ENCODE measurements at places on chromosomes 2 and 18. TPM values are rescaled to one million over a fixed set of nuclear protein-coding genes. Genes with fewer than 3 reads are reported as not detected.

The C2orf66 gene
- total RNA-seq = not detected

The SMYD1 gene
- 0.77 TPM for total RNA-seq

The ANKRD39 gene
- total RNA-seq = 6.0 TPM

The LRP1B gene
- 0.12 TPM for total RNA-seq

The TMEM198 gene
- 1.9 TPM for total RNA-seq

The ANKRD62 gene
- not detected for total RNA-seq

The DYNAP gene
- total RNA-seq = not detected

The NT5DC4 gene
- total RNA-seq = not detected

The DSG4 gene
- not detected for total RNA-seq

The OR6B2 gene
- not detected for total RNA-seq

The MTERF4 gene
- 17.3 TPM for total RNA-seq

The SPATA3 gene
- not detected for total RNA-seq

The MYOM1 gene
- total RNA-seq = 3.0 TPM

The POTEJ gene
- total RNA-seq = not detected

The COL3A1 gene
- total RNA-seq = 8,532 TPM

The CSRNP3 gene
- total RNA-seq = 1.2 TPM

The C2orf72 gene
- total RNA-seq = 0.70 TPM

The ABCG8 gene
- total RNA-seq = not detected

The ANKRD12 gene
- 10.9 TPM for total RNA-seq

The GPR39 gene
- 0.94 TPM for total RNA-seq

The SMYD5 gene
- total RNA-seq = 10.0 TPM

The GALNT13 gene
- total RNA-seq = 0.09 TPM

The LAMA1 gene
- total RNA-seq = 19.0 TPM

The ZNF892 gene
- 2.8 TPM for total RNA-seq

The SLC5A7 gene
- not detected for total RNA-seq

The FLACC1 gene
- not detected for total RNA-seq

The GAREM2 gene
- total RNA-seq = 2.8 TPM

The CLEC4F gene
- not detected for total RNA-seq

The SCYGR4 gene
- not detected for total RNA-seq

The MYCN gene
- not detected for total RNA-seq

The EN1 gene
- 5.7 TPM for total RNA-seq

The EGR4 gene
- total RNA-seq = not detected

The EFHD1 gene
- total RNA-seq = 1.1 TPM

The CGREF1 gene
- total RNA-seq = 10.2 TPM

The NEURL3 gene
- total RNA-seq = not detected

The TFCP2L1 gene
- total RNA-seq = not detected

The CFLAR gene
- 34.2 TPM for total RNA-seq

The LINC00305 gene
- not detected for total RNA-seq

The DNAJC5G gene
- not detected for total RNA-seq

The RIT2 gene
- total RNA-seq = not detected

The FAP gene
- 62.3 TPM for total RNA-seq

The ST8SIA5 gene
- 0.09 TPM for total RNA-seq

The FANCL gene
- 26.2 TPM for total RNA-seq

The GKN2 gene
- not detected for total RNA-seq

The NPPC gene
- total RNA-seq = not detected

The CLK1 gene
- total RNA-seq = 38.5 TPM

Measured in pericardium fibroblast (primary cell).